NCI-H2029 treated with DMSO at 0.1 percent for 48 hours (cell line): ENCODE measurements at places on chromosomes 4 and X.

DNA sequence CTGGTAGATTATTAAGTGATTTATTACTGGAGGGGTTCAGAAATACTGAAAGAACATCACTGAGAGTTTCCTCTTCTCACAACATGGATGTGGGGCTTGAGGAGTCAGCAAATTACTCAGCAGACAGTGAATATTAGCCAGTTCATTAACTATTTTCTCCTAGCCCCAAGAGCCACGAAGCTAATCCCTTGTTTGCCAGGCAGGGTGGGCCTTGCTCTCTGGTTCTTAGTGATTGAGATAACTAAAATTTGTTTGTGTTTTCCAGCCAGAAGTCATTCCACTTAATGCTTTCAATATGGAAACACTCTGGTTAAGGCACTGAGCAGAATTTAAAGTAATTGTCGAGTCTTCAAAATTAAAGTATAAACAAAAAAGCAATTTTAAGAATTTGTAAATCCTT lies 40.1 kb upstream of the PASD1 start:
- DNase-seq, result no peak

DNA sequence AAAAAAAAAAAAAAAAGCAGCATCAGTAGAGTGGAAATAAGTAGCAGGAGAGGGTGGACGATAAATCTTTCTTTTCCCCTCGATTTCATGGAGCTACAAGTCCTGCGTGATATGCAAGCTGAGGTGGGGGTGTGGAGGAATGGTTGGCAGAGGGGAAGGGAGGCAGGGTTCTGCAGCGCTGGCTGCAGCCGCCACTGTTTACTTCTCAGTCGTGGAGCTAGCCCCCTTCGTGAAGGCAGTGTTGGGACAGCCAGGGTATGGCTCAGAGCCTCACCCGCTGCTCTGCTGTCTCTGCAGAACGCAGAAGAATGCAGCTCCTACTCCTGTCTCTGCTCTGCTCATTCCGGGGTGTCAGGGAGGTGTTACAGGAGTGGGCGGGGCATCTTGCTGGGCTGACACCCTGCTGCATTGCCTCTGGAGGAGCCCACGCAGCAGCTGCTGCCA lies 140.6 kb downstream of the GPM6A start:
- DNase-seq, result no peak

GRCh38 chr4:181536196-181536746 lies 706.9 kb upstream of the TENM3 start:
- DNase-seq, result no peak

DNA sequence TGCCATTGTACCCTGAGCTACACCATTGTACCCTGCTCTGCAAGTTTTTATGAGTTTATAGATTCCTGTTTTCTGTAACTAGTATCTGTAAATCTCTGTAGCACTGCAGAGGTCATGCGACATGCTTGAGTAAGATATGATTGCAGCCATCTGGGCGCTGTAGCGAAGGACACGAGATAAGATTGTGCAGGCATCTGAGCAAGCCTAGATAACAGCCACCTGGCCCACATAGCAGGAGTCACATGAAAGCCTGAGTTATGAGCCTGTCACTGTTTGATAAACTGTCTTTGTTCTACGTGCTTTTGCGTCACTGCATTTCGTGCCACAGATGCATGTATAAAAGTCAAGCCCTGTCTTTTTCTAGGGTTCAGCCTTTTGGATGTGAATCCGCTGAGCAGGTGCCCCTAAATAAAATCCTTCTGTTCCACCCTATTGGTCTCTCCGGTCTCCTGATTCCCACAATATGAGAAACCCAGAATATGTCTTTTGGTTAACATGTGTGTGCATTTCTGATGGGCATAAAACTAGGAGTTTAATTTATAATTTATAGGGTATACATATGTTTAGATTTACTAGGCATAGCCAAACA lies 327.6 kb upstream of the MAOA start:
- DNase-seq, result no peak

DNA sequence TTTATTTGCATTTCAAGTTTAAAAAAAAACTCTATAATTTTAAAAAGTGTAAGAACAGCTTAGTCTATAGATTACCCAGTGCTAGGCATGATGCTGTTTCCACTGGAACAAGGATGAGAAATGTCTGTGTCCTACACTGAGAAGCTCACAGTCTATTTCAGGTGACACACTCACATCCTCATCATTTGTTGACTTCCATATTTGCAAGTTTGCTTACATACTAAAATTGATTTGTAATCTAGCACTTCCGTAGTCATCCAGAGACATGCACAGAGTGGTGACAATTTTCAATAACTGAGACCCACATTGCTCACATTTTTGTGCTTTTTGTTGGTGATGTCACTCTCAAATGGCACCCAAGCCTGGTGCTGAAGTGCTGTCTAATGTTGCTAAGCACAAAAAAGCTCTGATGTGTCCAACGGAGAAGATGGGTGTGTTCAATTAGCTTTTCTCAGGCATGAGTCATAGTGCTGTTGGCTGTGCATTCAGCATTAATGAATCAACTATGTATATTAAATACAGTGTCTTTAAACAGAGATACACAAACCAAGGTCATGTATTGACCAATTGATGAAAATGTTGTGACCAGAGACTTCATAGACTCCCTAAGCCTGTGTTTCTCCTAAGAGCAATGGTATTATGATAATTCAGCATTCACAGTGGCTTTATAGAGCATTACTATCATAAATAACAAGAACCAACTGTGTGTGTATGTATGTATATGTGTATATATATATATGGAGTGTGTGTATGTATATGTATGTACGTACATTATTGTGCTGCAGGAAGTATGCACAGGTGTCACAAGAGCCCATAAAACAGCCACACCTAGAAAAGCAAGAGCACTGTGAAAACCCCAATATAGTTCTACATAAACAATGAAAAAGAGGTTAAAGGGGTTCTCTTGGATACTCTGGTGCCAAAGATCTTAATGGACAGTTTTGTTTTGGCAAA lies 31.2 kb upstream of the VCX3B start:
- no peak for DNase-seq

DNA sequence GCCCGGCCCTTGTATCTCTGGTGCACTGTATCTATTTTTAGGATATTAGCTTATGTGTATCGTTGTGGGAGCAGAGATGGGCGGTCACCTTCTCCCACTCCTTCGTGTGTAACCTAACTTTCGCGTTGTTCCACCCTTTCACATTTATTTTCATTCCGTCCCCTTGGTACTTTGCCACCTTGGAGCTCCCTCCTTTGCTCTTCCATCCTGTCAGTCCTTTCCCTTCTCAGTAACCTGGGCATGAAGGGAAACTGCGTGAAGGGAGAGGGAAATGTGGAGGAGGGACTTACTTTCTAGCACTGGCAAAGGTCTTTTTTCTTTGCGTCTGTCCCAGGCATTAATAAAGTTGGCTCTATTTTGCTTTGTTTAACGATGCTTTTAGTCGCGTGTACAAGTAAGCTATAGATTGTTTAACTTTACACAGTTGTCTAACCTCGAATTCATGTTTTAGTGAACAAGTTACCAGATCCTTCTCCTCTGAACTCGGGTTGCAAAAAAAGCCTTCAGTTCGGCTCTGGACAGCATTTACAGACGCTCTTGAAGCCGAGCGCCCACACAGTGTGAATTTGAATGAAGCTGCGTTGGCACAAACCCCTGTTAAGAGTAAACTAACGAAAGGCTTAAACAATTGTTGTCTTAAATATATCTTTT lies 3.9 kb downstream of the PCDH10 start:
- no peak for DNase-seq

- DNase-seq, result no peak
These were observed 338.3 kb upstream of the IGFBP7 start for GRCh38 chr4:57448452-57448851.

- DNase-seq, result no peak
These were observed 67.4 kb downstream of the DMP1 start for GRCh38 chr4:87717276-87718031.

DNA sequence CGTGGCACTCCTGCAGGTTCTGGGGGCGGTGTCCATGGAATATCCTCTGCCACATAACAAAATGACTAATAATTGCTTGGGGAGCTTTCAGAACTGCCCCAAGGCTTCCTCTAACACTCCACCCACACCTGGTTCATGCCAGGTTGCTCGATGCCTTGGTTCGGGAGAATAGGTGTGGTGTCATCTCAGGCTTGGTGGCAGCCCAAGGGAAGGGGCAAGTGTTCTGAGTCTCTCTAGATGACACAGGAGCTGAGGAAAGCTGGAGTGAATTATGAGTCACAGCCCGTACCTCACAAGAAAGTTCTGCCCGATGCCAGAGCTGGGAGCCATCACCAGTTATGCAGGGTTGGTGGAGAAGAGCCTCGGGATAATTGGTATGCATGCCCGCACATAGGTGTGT lies 14.7 kb downstream of the FTSJ1 start:
- no peak for DNase-seq

DNA sequence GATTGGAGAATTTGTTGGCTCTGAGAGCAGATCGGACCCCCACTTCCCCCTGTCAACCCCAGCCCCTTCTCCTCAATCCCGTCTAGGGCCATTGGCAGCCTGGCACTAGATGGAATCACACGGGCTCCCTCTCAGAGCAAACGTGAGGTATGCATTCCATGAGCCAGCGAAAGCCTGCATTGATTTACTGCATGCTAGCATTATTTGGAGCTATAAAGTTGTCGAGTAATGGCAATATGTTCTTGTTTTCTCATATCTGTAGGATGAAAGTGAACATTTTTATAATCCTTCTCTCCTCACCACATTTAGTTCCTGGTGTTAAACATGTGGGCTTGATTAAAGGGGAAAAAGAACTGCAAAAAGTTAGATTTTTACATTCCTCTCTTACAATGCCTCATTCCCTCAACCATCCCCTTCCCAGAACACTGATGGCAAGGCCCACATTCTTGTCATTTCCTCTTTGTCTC lies 159.2 kb downstream of the SPRY1 start:
- no peak for DNase-seq

DNA sequence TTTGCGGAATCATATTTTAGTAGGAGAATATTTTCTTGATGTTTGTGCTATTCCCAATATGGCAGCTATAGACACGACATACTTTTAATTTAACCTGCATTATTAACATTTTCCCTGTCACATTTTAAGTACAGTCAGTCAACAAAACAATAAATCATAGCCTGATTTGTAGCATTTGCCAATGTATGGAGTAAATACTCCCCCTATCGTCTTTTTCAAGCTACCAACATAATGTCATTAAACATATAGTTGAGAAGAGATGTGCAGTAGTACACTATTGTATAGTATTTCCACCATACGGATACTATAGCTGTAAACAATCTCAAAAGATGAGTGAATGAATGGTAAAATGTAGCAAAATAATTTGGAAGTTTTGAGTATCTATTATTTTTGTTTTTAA lies 303.7 kb upstream of the MAGEB2 start:
- DNase-seq, result no peak
